CD4-positive, alpha-beta T cell treated with Interleukin-10 for 1 hour (primary cell): ENCODE measurements at places on chromosomes 16 and 17.

DNA sequence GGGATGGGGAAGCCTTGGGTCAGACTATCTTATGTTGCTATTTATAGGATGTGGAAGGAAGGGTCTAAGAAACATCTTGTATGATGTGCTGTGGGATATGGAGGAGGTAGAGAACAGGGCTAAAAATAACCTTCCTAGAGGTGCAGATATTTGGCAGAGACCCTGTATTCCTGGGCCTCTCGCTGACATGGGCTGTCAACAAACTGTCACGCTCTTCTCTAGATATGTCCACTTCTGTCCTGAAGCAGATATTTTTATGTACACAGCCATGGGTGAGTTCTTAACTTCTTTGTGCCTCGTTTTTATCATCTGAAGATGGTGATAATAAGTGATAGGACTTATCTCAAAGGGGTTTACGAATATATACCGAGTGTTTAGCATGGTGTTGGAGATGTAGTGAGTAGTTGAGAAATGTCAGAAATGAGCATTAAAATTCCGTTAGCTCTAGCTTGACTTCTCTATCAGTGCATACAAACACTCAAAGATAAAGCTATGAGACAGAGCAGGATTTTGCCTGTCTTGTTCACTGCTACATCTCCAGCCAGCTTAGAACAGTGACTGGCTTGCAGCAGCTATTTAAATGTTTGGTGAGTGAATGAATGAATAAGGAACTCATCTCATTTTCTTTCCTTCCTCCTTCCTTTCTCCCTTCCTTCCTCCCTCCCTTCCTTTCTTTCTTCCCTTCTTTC lies 2.9 kb upstream of the AQP8 start:
- DNase-seq = no peak

DNA sequence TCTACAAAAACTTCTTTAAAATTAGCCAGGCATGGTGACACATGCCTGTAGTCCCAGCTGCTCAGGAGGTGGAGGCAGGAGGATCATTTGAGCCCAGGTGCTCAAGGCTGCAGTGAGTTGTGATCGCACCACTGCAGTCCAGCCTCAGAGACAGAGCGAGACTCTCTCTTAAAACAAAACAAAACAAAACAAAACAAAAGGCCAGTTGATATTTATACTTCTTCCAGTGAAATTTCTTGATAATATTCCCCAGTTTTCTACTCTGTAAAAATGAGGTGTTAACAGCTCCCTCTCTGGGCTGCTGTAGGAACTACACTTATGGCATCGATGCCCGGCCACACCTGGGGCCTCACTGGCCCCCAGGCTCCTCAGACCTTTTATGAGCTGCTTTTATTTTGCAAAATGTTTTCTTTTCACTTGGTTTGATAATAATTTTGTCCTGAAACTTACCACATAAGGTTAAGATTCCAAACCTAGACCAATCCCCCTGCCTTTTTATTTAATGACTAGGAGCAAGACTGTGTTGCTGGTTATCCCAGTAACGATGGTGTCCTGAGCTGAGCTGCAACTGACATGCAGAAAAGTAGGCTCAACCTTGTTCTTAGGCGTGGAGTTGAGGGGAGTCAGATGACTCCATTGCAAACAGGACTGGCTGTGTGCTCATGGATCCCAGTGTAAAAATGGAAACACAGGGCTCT lies 17.6 kb downstream of the MAPK8IP3 start:
- DNase-seq = peak; percentile 59

DNA sequence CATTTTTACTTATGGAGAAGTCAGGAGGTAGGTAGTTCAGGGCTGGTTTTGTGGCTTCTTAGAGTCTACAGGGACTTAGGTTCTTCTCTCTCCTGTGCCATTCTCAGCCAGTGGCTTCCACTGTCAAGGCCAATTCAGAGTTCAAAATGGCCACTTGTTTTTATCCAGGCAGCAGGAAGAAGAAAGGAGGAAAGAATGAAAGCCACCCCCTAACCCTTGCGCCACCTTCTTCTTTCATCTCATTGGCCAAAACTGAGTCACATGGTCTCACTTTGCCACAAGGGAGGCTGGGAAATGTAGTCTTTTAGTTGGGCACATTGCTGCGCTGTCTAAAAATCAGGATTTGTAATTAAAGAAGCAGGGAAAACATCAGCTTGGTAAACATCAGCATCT lies 60.8 kb upstream of the MED9 start:
- DNase-seq = peak; percentile 56

DNA sequence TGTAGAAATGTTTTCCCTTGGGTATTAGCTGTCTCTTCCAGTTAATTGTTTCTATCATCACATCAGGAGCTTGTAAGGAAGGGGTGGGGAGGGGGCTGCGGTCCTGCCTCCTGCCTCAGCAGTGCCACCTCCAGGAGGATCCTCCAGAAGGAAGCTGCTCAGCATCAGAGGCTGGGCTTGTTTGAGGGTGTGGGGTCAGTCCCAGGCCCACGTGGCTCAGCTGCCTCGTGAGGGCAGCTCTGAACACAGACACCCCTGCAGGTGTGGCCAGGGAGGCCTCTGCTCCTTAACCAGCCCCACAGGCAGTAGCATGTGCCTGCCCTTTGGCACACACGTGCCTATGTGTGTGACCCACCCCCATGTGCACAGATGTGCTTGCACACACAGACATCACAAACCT lies 46.3 kb downstream of the MRM1 start:
- DNase-seq = no peak

DNA sequence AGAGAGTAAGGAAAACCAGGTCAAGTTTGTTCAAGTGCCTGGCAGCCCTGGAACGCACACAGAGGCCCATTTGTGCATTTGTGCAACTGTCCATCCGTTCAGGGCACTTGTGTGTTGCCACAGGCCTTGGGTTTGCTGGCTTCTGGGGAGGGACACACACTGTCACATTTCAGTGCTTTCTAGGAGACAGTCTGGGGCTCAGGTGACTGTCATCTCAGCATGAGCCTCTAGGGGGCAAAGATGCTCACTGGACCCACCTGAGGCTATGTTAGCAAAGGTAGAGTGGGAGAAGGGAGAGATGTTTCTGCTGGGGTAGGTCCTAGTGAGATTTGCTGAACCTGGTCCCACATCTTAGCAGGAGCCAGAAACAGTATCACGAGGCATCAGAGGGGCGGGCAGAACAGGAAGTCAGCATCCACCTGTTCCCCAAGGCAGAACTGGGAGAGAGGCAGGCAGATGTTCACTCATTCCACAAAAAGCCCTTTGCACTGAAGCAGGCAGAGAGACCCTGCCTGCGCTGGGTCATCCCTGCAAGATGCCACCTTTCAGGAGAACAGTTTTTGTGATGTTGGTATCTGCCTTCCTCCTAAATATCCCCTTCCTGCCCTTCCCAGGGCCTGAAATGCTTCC lies 48.5 kb downstream of the RAI1 start:
- peak; percentile 75 for DNase-seq

- DNase-seq = no peak
Observed at GRCh38 chr17:7243453-7243729, 1.1 kb upstream of the GABARAP start.

- no peak for DNase-seq
Observed at GRCh38 chr17:74160656-74161502, 42.6 kb upstream of the RPL38 start.

GRCh38 chr17:71188811-71189492 lies 931.9 kb upstream of the SOX9 start:
- no peak for DNase-seq

- DNase-seq = no peak
Observed at GRCh38 chr16:67087803-67088202, 21.9 kb upstream of the PHAF1 start.

DNA sequence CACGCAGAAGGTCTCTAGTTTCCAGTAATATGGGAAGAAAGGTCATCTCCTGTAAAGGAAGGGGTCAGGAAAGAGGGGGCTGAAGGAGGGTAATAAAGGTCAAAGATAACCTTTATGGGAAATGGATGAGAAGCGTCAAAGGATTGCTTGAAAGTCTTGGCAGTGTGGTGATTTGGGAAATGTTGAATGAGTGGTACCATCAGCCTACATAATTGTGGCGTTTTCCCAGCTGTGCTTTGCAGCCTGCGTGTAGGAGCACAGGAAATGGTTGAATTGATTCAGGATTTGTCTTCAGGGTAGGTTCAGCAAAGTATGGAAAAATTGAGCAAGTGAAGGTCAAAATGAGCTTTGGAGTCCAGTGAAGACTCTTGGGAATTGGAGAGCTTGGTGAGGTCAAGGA lies 115.8 kb upstream of the NOL11 start:
- DNase-seq = no peak

DNA sequence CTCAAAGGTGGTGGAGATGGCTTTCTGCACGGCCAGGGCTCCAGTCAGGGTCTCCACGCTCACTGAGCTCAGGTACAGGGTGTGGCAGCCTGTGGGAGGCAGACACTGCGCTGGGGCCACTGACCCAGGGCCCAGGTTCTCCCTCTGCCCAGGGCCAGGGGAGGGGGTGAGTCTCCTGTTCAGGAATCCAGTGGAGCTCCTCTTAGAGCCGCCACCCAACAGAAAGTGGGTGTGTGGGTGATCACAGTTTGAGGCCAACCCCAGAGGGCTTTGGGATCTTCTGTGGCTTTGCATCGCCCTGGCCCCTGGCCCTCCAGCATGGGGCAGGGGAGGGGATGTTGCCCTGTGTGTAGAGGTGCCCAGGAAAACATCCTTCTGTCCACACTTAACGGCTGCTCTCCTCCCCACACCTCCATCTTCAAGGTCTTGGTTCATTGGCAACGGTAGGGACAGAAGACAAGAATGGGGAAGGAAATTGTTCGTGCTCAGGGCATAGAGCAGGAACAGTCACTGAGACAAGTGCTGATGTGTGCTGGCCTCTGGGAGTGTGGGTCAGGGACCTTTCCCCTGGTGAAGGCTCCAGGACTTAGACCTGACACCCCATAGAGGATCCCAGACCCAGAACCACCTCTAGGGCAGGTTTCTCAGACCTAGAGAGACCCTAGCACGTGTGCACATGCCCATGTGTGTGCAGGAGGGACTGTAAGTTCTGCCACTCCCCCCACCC lies 21.5 kb downstream of the TNS4 start:
- DNase-seq = no peak

DNA sequence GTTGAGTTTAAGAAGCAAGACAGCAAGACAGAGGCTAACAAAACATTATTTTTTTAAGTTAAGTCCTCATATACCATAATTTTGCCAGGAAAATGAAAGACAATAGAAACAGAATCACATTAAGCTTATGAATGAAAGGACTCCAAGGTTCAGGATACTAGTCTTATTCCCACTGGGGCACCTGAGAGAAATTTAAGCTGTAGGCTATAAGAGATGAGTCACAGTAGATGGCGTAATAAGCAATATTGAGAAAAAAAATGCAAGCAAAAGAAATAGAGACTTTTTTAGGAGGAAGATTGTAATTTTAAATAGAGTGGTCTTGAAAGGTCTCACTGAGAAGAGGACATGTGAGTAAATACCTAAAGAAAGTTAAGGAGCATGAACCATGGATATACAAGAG lies 57.1 kb upstream of the KIF2B start:
- DNase-seq = no peak
